Stimulated activated CD4-positive, alpha-beta T cell treated with anti-CD3 and anti-CD28 coated beads, Interleukin-4, amount 100 ng/mL, for 4 hours (primary cell): ENCODE measurements at places on chromosomes 4 and X.

DNA sequence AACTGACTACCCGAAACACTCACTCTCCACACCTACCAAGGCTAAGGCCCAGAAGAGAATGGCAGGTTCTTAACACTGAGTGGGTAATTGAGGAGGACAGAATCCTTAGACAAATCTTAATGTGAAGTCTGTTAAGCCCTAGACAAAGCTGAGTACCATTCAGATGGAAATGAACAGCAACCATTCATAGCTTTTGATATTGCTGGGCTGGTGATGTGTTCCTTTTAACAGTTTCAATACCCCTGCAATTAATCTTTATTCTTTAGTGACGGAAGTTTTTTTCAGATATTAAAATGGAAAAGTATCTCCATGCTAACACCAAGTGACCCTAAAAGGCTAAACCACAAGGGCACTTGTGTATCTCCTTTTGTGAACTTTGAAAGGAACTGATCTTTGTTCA lies 334.9 kb downstream of the OPHN1 start:
- no peak for DNase-seq

GRCh38 chrX:105109936-105110335 lies 110.6 kb downstream of the TEX13A start:
- no peak for DNase-seq

GRCh38 chr4:145881989-145882388 lies 56.6 kb downstream of the ZNF827 start:
- no peak for DNase-seq

- DNase-seq, result no peak
Measured at GRCh38 chr4:40621592-40622512, 7.8 kb downstream of the RBM47 start.

GRCh38 chr4:108060164-108060563 lies 70.5 kb downstream of the HADH start:
- no peak for DNase-seq

GRCh38 chrX:49925176-49925575 lies 2.8 kb downstream of the CLCN5 start:
- no peak for DNase-seq

DNA sequence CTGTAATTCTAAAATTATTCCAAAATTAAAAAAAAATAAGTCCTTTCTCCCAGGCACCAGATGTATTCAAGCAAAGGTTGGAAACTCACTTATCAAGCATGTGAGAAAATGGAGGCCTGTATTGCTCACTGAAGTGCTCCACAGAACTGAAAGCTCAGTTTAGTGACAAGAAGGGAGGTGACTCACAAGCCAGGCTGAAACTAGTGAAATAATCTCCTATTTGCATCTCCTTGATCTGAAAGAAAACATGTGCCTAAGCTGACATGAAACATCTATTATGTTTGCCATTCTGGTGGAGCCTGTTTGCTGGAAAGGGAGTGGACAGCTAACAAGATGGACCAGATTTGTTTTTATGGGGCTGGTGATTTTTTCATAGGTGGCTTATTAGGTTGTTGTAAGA lies 54.0 kb upstream of the AMELX start:
- DNase-seq, result no peak

GRCh38 chr4:3070709-3071500 lies 3.4 kb downstream of the HTT-AS start:
- no peak for DNase-seq

DNA sequence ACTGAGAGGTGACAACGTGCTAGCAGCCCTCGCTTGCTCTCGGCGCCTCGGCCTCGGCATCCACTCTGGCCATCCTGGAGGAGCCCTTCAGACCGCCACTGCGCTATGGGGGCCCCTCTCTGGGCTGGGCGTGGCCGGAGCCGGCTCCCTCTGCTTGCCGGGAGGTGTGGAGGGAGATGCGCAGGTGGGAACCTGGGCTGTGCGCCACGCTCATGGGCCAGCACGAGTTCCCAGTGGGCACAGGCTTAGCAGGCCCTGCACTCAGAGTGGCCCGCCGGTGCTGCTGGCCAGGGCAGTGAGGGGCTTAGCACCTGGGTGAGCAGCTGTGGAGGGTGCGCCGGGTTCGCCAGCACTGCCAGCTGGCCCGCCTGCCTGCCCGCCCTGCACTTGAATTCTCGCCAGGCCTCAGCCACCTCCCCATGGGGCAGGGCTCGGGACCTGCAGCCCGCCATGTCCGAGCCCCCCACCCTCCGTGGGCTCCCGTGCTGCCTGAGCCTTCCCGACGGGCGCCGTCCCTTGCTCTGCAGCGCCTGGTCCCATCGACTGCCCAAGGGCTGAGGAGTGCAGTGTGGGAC lies 148.0 kb downstream of the RAPGEF2 start:
- DNase-seq, result no peak

GRCh38 chr4:81516241-81516640 lies 44.5 kb upstream of the RASGEF1B start:
- no peak for DNase-seq

DNA sequence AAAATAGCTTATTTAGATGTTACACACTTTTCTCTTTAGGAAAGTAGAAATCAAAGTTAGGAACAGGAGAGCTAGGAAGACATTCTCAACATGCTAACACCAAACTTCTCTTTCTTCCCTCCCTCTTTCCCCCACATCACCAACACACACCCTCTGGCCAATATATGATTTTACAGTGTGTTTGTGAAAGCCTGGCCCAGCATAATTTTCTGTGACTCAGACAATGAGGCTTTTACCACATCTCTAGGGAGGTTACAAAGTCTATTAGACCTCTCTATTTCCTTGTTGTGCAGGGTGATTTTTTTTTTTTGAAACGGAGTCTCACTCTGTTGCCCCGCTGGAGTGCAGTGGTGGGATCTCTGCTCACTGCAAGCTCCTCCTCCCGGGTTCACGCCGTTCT lies 189.9 kb downstream of the AASDH start:
- DNase-seq, result no peak

GRCh38 chr4:14967982-14968381 lies 34.3 kb upstream of the CPEB2 start:
- no peak for DNase-seq

GRCh38 chr4:165204462-165204830 lies 2.9 kb upstream of the KLHL2 start:
- no peak for DNase-seq

DNA sequence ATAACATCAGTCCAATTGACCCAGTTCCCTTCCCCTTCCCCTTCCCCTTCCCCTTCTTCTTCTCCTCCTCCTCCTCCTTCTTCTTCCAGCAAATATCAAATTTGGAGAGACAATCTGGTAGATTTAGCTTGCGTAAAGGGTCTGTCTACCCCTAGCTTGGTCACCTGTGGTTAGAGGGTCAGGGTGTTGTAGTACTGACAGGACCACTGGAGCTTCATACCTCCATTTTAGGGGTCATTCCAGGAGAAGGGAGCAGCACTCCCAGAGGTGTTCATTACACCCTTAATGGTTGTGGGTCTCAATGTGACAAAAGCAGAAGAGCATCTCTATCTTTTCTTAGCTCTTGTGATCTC lies 3.7 kb upstream of the FGB start:
- no peak for DNase-seq

GRCh38 chr4:32841217-32841616 lies 2121.0 kb downstream of the PCDH7 start:
- DNase-seq, result no peak

DNA sequence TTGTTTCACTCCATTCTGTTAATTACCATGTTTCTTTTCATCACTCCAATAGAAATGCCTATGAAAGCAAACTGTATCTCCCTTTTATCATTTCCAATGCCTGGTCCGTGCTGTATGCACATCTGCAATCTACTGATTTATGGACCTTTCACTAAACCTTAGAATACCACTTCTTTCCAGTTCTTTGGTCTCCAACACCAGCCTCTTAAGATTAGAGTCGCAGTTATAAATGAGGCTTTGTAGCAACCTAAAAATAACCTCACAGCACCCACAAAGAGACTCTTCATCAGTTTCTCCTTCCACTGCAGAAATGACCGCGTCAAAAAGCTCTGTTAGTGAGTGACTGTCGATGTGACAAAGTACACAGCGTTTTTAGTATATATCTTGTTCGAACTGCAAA lies 282.6 kb downstream of the ADGRA3 start:
- DNase-seq, result no peak

DNA sequence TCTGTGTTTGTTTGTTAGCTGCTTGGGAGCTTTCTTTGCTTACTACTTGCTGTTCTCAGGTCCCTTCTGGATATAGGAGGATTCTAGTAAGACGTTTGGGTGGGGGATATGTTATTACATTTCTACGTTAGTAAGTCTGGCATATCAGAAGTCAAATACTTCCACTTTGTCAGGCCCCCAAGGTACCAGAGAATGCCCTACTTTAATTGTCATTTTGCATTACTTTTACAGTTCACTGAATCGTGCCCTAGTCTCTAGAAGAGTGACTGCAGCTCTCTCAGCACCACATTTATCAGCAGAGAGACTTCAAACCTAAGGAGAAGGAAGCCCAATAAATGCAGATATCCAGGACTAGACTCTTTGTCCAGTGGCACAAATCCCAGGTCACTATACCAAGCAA lies 54.4 kb downstream of the PCDH19 start:
- no peak for DNase-seq

- no peak for DNase-seq
Measured at GRCh38 chrX:117538178-117539089, 578.2 kb downstream of the KLHL13 start.

DNA sequence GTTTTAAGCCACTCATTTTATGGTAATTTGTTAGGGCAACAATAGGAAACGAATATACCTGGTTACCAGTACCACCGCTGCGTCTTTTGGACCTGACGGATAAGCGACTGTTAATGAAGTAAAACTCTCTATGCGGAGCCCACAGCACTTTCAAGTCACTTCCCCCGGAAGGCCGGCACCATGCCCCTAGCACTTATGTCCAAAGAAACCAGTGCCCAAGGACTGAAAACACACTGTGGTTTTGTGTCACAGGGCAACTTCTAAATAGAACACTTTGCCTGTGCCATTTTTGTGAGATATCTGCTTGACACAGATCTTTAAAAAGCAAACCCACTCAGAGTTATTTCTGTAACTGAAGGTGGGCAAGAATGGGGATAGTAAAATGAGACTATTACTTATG lies 22.7 kb downstream of the SH3KBP1 start:
- no peak for DNase-seq

GRCh38 chrX:45134315-45134731 lies 66.4 kb downstream of the DIPK2B start:
- no peak for DNase-seq

GRCh38 chr4:185445209-185445608 lies 19.4 kb upstream of the UFSP2 start:
- DNase-seq, result no peak

DNA sequence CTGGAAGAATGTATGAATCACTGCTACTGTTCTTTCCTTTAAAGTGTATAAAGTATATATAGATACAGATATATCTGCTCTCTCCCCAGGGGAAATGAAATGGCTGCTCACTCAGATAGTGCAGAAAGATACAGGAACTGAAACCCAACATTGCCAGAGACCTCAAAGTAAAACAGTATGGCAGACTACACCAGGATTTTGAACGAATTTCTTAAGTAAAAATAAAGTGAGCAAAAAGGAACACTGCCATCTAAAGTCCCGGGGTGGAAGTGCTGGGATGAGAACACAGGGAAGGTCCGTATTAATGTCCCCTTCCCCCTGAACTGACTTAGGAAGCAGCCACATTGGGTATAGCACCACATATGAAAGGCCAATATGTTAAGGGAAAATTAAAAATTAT lies 93.4 kb downstream of the TMA16 start:
- DNase-seq, result no peak

DNA sequence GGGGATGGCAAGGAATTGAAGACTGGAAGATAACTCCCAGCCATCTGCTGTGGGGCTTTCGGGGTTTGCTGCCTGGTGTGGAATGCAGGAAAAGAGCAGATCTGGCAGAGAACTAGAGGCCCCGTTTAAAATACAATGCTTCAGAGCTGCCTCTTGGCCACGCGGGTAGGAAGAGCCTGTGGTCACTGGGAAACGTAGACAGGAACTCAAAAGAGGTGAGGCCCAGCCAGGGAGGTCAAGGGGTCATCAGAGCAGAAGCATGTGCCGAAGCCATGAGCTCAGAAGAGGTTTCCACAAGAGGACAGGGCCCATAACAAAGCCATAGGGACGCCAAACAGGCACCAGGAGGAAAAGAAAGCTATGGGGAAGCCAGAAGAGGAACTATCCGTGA lies 14.5 kb upstream of the STS start:
- DNase-seq, result no peak

DNA sequence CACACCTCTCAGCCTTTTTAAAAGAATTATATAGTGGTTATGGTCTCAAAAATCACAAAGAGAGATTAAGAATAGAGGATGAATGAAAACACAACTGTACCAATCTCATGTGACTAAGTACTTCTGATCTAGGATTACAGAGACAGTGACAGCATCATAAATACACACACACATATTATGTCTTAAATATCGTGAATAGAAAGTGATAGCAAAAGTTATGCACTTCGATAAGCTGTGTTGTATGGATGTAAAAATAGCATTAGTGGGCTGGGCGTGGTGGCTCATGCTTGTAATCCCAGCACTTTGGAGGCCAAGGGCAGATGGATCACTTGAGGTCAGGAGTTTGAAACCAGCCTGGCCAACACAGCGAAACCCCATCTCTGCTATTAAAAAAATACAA lies 25.0 kb downstream of the GYPA start:
- DNase-seq, result no peak

GRCh38 chrX:121504153-121504552 lies 456.7 kb downstream of the GLUD2 start:
- no peak for DNase-seq

GRCh38 chr4:87375719-87376291 lies 15.2 kb downstream of the HSD17B11 start:
- DNase-seq, result no peak

DNA sequence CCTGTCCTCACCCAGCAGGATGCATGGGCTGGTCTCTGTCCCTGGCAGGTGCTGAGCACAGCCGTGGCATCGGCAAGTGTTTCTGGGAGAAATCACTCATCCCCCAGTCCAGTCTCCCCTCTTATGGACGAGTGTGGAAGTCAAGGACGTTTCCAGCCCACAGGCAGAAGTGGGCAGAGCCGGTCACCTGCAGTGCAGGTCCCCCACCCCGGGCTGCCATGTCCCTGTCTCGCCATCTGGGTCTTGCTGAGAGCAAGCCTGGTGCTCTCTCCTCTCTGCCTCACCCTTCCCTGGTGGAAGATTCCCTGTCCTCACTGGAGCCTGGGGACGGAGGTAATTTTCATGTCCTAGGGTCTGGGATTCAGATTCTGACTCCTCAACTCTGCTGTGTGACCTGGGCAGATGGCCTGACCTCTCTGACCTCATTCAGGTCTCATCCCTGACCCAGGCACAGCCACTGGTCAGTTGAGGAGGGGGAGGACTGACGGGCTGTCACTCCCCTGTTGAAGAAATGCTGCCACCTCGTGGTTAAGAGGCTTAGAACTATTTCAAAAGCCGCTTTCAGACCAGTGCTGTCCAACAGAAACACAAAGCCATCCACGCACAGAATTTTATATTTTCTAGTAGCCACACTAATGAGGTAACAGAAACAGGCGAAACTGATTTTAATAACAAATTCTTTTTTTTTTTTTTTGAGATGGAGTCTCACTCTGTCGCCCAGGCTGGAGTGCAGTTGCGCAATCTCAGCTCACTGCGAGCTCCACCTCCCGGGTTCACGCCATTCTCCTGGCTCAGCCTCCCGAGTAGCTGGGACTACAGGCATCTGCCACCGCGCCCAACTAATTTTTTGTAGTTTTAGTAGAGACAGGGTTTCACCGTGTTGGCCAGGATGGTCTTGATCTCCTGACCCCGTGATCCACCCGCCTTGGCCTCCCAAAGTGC lies 1.8 kb downstream of the CPZ start:
- no peak for DNase-seq

GRCh38 chr4:104868958-104869357 lies 277.7 kb upstream of the TET2 start:
- no peak for DNase-seq

GRCh38 chrX:15873566-15873965 lies 19.0 kb upstream of the AP1S2 start:
- no peak for DNase-seq

- DNase-seq, result no peak
Measured at GRCh38 chrX:139844884-139845283, 88.0 kb downstream of the ATP11C start.
